ENCODE measurements at places on chromosomes 6 and 20. TPM values are rescaled to one million over a fixed set of nuclear protein-coding genes. Genes with fewer than 3 reads are reported as not detected.

Gene SPATS1
- not detected for total RNA-seq

Gene BTNL2
- not detected for total RNA-seq

Gene PTK7
- total RNA-seq = 65.3 TPM

Gene BNIP5
- total RNA-seq = not detected

Gene MYLK2
- total RNA-seq = 2.7 TPM

Gene CD24
- total RNA-seq = 1.2 TPM

Gene TRAPPC3L
- not detected for total RNA-seq

Gene TREML1
- total RNA-seq = not detected

Gene LKAAEAR1
- total RNA-seq = not detected

Gene PTCRA
- total RNA-seq = not detected

Gene FAM209B
- total RNA-seq = not detected

Gene C4B
- total RNA-seq = 6.5 TPM

Gene ENPP4
- total RNA-seq = 4.5 TPM

Gene SOX18
- total RNA-seq = 211 TPM

Gene BEND6
- total RNA-seq = 0.66 TPM

Gene RIMS1
- total RNA-seq = 0.44 TPM

Gene SYNDIG1
- total RNA-seq = not detected

Gene CD40
- 33.1 TPM for total RNA-seq

Gene HLA-G
- total RNA-seq = not detected

Gene RNF217
- 32.5 TPM for total RNA-seq

Gene EPM2A
- total RNA-seq = 5.5 TPM

Gene SEL1L2
- total RNA-seq = not detected

Gene SLC22A23
- total RNA-seq = 14.3 TPM

Gene SLX4IP
- 4.5 TPM for total RNA-seq

Gene HLA-DRB1
- total RNA-seq = not detected

Gene GGTLC1
- not detected for total RNA-seq

Gene RBM39
- 291 TPM for total RNA-seq

Gene ERVFRD-1
- total RNA-seq = not detected

Gene MTRF1L
- total RNA-seq = 27.5 TPM

Gene TREML2
- total RNA-seq = not detected

Gene CLPSL1
- total RNA-seq = not detected

Gene FAM229B
- total RNA-seq = 10.6 TPM

Gene BHLHE23
- total RNA-seq = not detected

Gene EYS
- total RNA-seq = 0.27 TPM

Gene PCSK2
- total RNA-seq = not detected

Gene KHDC1L
- not detected for total RNA-seq

Gene EHMT2
- 53.7 TPM for total RNA-seq

Gene PDYN
- total RNA-seq = not detected

Gene NQO2
- 31.6 TPM for total RNA-seq

Gene CST7
- not detected for total RNA-seq

Gene PTCHD4
- total RNA-seq = 1.9 TPM

Gene NOL7
- 80.0 TPM for total RNA-seq

Gene EEF1A2
- total RNA-seq = 3.4 TPM

Gene LRRC1
- 10.6 TPM for total RNA-seq

Gene TRIM15
- total RNA-seq = not detected

Gene HLA-DMB
- 0.39 TPM for total RNA-seq
